GM12864 (cell line): ENCODE measurements at places on chromosomes 12 and 14.

GRCh38 chr12:14952299-14952921 lies 9.0 kb downstream of the ARHGDIB start:
- DNase-seq: no peak

DNA sequence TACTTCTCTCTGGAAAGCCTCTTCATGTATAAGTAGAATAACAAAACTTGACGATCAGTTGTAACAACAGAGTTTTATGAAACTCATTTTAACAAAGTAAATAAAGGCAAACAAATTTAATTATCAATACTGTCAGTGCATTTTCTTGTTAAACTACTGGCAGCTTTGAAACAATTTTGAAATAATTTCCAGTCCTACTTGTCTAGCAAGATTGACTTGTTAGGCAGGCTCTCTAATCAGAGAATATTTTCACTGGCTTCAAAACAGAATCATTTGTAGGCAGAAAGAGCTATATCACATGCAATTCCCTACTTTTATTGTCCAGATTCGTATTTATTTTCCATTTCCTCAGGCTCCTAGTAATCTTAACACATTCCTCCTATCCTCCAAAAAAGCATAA lies 45.9 kb upstream of the SLC6A13 start:
- DNase-seq: no peak

GRCh38 chr14:55581342-55581771 lies 1.4 kb downstream of the KTN1 start:
- DNase-seq: no peak

DNA sequence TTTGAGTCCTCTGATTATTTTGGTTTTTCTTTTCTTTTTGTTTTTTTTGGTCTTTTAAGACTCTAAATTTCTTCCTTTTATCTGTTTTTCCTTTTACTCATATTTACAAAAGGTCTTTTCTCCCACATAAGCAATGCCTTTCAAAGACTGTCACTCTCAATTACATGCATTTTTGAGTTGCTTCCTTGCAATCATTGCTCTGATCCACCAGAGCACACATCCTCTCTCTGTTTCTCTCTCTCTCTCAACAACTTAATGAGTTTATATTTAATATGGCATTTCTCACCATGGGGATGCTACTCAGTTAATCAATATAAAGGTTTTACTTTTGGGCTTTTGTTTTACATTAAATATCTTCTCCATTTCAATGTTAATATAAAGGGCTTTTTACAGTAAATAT lies 62.7 kb upstream of the OR10AD1 start:
- no peak for DNase-seq

DNA sequence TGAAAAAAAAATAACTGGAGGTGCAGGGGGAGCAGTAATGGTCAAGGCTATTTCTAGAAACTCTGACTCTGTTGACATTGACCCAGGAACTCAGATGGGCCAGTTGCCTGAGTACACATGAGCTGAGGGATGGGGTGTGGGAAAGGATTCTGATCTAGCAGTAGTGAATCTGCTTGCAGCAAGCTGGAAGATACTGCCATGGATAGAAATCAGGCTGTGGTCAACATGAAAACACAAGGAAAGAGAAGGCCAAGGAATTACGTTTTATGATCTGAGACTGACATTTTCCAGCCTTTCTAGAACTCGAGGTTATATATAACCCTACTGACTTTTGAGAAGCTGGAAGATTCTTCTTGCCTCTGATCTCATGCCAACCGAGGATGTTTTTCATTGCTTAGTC lies 90.0 kb downstream of the ANO6 start:
- no peak for DNase-seq

DNA sequence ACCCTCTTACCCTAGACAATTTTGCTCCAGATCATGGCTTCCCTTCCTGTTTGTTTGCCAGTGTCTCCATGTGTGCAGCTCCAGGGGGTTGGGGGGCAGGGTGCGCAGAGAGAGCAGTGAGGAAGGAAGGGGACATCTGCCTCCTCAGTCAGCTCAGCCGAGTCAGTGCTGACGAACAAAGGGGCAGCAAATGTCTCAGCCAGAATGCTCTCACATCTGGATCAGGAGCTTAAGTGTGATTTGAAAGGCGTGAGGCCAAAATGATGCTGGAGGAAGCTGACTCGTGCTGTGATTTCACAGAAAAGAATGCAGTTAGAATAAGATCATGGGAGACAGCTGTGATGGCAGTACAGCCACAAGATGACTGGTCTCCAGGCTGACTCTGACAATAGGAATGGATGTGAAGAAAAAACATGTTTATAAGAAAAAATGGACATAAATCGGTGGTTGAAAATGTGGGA lies 27.1 kb upstream of the CDK17 start:
- no peak for DNase-seq

GRCh38 chr12:125111403-125111802 lies 46.2 kb downstream of the AACS start:
- DNase-seq: no peak

GRCh38 chr12:80895240-80895639 lies 42.5 kb downstream of the LIN7A start:
- no peak for DNase-seq
